ENCODE measurements at places on chromosomes 2 and 18. TPM values are rescaled to one million over a fixed set of nuclear protein-coding genes. Genes with fewer than 3 reads are reported as not detected.
A peak's percentile ranks its signal among the peaks of the same experiment; 100 is the strongest.

DNA sequence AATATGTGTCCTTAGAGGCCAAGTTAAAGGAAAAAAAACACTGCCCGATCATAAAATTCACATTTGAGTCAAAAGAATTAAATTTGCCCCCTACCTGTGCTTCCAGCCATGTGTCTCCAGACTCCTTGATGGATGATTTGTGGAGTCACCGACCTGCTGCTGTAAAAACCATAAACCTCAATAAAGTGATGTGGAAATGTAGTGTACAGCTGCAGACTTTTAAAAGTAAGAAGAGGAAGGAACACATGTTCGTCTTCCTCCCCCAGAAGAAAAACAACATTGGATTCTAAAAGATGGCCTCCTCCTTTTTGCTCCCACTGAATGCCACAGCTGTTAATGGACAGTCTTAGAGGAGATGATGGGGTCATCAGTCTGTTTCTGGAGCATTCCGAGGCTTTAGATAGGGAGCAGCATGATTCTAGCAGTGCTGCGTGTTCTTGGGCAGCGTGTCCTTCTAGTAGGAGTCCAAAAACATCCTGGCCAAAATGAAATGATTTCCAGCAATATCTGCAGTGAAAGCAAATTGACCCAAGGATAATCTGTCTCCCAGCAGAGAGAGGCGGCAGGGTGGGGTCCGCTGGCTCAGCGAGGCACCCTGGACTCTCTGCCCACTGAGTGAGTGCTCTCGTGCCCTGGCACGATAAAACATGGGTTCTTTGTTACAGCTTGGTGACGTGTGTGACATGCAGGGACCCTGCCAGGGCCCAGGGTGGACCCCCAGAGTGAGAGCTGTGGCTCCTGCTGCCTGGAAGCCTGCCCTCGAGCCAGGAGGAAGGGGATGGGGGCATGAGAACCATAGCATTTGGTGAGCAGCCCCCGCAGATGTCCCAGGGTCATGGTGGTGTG, 196.1 kb downstream of the FAM210A start:
- DNase-seq, result peak; percentile 35

GRCh38 chr2:16707014-16707623, 41.5 kb upstream of the CYRIA start:
- no peak for DNase-seq

DNA sequence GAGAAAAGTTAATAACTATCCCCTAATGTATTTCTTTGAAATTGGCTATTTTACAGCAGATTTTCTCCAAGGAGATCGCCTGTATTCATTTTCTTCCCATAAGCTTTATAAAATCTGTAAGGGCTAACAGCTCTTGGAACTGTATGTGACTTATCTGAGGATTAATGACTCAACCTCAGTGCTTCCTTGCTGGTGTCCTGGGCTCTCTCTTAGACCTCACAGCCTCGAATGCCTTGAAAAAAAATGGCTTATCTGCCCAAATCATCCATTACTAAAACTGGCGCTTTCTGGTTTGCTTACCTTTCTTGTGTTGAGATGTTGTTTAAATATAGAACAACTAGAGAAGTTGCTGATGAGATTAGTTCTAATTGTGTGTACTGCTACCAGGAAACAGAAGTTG, 713.6 kb downstream of the SLC4A3 start:
- no peak for DNase-seq

DNA sequence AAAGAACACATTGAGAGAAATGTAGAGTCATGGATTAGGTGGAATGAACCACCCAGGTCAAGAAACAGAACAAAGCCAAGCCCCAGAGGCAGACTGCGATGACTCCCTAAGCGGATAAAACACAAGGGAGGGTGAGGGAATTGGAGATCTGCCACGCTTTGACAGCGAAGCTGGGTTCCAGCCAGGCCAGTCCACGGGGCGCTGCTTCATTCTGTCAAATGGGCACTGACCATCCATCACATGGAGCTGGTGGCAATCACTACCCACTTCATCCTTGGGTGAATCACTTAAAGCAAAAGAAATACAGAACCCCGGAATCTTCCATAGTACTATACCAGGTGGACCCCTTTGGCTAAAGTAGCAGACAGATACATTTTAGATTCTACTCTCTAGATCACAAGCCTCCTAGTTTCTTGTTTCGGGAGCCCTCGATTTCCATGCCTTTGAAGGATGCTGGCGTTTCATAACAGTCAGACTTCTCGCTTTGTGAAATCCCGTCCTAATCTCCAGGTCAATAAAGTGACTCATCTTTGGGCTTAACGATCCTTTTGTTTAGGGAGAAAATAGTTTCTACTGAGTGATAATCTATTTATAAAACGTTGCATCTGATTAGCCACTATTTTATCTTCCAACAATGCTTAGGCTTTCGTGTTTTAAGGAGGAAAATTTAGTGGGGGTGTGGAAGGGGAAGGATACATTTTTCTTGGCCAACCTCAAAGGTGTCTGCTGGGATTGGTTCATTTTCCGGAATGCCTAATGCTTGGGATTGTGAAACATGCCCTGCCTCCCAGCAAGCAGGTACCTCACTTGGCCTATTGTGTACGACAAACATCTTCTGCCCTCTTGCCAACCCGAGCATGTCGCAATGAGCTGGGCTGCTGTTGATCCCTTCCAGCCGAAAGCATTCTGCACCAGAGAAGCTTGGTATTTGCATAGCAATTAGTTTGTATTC, 44.1 kb upstream of the HDAC4 start:
- peak; percentile 62 for DNase-seq

The PLCL1 gene
- total RNA-seq, result 3.6 TPM

The PKDCC gene
- total RNA-seq, result 289 TPM

The COL4A4 gene
- 0.45 TPM for total RNA-seq

The CD226 gene
- total RNA-seq, result 1.4 TPM

Data from mesenteric fat pad (tissue), 1 donor.